Liver (tissue), 10 donors: ENCODE measurements at places on chromosomes 11 and 22. TPM values are rescaled to one million over a fixed set of nuclear protein-coding genes. Genes with fewer than 3 reads are reported as not detected.

GRCh38 chr11:65894034-65894591, 3.6 kb downstream of the CCDC85B start:
- no peaks in the 10 kb centered on the region for H3K27me3 ChIP-seq
- peaks cover 9% of the 10 kb centered on the region for H3K4me1 ChIP-seq
- H3K27ac ChIP-seq, result peak overlapping the region; percentile 80

- no peak overlapping the region for H3K4me3 ChIP-seq
- DNase-seq, result no peak
- no peak overlapping the region for H3K27ac ChIP-seq
- H3K36me3 ChIP-seq, result no peaks in the 10 kb centered on the region
- H3K27me3 ChIP-seq, result no peaks in the 10 kb centered on the region
These were observed 453.5 kb downstream of the MIAT start for GRCh38 chr22:27110665-27111451.

GRCh38 chr11:102883141-102883540, 8.4 kb upstream of the MMP12 start:
- peak overlapping the region; percentile 57 for H3K27ac ChIP-seq
- no peaks in the 10 kb centered on the region for H3K4me1 ChIP-seq
- H3K27me3 ChIP-seq, result no peaks in the 10 kb centered on the region
- no peak for DNase-seq

GRCh38 chr11:130180491-130180890, 20.9 kb downstream of the ST14 start:
- peaks cover 21% of the 10 kb centered on the region for H3K4me1 ChIP-seq
- H3K4me3 ChIP-seq, result no peak overlapping the region
- H3K27ac ChIP-seq, result peak overlapping the region; percentile 90
- H3K36me3 ChIP-seq, result no peaks in the 10 kb centered on the region
- no peak for DNase-seq

CNGA4 gene
- total RNA-seq, result not detected

- H3K27me3 ChIP-seq, result no peaks in the 10 kb centered on the region
- DNase-seq, result no peak
- no peaks in the 10 kb centered on the region for H3K36me3 ChIP-seq
- no peak overlapping the region for H3K4me3 ChIP-seq
- H3K27ac ChIP-seq, result no peak overlapping the region
These were observed 25.1 kb downstream of the MUC2 start for GRCh38 chr11:1099519-1100355.

DNA sequence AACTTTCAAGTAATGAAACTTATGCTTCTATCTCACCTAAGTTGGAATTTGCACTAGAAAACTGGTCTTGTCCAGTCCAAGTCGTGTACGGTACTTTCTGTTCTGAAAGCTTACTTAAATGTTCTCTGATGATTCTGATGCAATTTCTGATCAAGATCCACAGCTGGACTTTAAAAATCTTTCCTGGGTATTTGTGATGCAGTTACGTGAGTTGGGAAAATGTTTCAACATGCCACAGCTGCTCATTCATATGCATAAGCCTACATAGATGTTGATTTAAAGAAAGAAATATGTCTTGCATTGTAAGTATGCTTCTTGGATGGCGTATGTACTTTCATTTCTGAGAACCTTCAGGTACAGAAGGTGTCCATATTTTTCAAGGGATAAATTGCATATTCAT, 493.7 kb upstream of the CCDC90B start:
- H3K27ac ChIP-seq, result no peak overlapping the region
- H3K36me3 ChIP-seq, result no peaks in the 10 kb centered on the region
- H3K27me3 ChIP-seq, result no peaks in the 10 kb centered on the region
- H3K4me1 ChIP-seq, result no peaks in the 10 kb centered on the region

CFAP300 gene
- not detected for total RNA-seq
